ENCODE measurements at places on chromosomes 16 and 17.

- no peak for DNase-seq
These were observed 57.3 kb upstream of the HNF1B start for GRCh38 chr17:37802061-37802595.

DNA sequence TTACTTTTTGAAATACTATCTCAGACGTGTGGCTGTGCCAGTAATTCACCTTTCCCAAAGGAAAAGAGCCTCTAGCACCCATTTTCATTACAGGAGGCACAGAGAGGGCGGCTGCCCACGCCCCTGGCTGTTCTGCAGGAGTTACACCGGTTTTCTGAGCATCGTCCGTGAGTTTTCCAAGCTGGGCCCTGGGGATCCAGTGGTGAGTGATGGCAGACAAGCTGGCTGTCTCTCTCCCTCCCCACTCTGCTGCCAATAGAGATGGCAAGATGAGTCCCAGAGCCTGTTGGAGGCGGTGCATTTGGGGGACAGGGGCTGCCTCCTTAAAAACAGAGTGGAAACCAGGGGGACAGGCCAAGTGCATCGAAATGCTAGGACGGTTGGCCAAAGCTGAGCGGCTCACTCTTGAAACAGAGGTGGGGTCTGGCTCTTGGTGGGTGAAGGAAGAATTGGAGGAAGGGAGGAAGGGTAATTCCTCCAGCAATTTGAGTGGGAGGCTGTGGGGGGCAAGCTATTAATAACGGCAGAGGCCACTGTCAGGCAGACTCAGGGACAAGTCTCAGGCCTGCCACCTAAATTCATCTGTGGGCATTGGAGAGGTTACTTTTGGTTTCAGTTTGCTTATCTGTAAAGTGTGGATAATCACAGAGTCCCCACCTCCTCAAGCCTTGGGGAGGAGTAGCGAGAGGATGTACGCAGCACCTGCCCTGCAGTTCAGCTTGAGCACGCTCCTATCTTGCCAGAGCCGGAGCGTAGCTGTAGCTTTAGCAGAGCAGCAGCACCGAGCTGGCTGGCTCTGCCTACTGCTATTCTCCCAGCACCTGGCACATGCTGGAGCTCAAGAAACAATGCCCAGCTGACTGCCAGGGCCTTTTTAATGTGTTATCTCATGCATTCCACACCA lies 7.5 kb upstream of the NOS2 start:
- no peak for DNase-seq

- no peak for DNase-seq
These were observed 1.6 kb downstream of the RNF213 start for GRCh38 chr17:80262291-80262690.

GRCh38 chr16:84144209-84144858 lies 643 bp downstream of the HSDL1 start:
- DNase-seq: no peak

DNA sequence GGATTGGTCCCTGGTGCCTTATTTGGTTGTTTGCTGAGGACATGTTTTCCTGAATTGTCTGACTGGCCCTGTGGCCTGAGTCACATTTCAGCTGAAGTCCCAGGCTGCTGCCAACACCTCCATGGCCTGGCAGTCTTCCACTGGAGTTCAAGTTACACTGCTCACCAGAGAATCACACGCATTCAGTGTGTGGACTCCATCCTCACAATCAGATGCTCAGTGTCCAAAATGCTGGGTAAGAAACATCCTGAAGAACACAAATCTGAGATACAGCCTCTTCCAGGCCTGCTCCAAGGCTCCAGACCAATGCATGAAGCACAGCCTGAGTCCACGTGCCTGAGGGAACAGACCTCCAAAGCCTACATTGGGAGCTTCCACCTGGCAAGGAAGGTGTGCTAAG lies 19.2 kb downstream of the CD300LB start:
- no peak for DNase-seq

DNA sequence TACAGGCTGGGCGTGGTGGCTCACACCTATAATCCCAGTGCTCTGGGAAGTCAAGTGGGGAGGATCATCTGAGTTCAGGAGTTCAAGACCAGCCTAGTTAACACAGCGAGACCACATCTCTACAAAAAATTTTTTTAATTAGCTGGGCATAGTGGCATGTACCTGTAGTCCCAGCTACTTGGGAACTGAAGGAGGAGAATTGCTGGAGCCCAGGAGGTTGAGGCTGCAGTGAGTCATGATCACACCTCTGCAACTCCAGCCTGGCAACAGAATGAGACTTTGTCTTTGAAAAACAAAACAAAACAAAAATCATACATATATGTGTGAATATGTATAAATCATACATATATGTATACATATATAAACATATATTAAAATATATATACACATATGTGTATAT lies 54.1 kb upstream of the MARCHF10 start:
- no peak for DNase-seq

- DNase-seq: no peak
These were observed 45.1 kb upstream of the HNF1B start for GRCh38 chr17:37789771-37790541.

GRCh38 chr16:54135361-54136275 lies 151.0 kb downstream of the IRX3 start:
- DNase-seq: no peak

DNA sequence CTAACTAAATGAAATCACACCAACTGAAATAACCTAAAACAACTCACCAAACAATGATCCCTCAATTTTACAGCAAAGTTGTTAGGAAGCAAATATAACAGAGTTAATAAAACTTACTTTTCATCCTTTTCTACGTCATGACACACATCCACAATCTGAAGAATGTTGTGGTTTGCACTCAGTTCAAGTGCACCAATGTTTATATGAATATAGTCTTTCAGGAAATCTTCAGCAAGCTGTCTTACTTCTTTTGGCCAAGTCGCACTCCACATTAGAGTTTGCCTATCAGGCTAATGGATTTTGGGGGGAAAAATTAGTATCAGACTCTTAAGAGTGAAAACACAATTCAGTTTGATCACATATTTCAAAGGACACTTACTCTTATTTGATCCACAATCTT lies 3.3 kb downstream of the DDX5 start:
- no peak for DNase-seq

All from left renal cortex interstitium (tissue), 4 donors.